Esophagus muscularis mucosa (tissue), 4 donors: ENCODE measurements at places on chromosomes 11 and 22.

DNA sequence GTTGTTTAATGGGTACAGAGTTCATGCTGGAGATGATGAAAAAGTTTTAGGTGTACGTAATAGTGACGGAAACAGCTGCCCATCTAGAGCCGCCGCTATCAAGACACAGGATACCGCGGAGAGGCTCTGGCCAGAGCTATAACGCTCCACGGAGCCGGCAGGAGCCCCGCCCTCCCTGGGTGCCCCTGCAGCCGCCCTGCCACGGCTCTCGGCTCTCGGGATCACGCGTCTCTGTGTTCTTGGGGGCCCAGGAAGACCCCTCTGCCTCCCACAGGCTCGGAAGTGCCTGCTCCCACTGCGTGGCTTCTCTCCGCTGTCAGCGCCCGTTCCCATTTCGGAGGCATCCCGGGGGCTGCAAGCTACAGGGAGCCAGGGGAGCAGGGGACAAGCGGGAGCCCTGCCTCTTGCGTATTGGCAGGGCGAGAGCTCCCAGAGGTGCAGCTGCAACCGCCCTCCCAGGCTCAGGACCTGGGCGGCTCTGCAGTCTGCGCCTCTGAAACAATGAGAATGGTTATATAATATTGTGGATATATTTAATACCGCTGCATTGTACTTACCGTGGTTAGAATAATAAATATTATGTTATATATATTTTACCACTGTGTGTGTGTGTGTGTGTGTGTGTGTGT lies 13.7 kb downstream of the GLYATL2 start:
- H3K27me3 ChIP-seq, result no peaks in the 10 kb centered on the region
- no peak for DNase-seq
- no peak overlapping the region for H3K27ac ChIP-seq
- no peaks in the 10 kb centered on the region for H3K36me3 ChIP-seq
- H3K4me3 ChIP-seq, result no peak overlapping the region
- H3K4me1 ChIP-seq, result no peaks in the 10 kb centered on the region

GRCh38 chr11:118007040-118007439 lies 20.8 kb downstream of the IL10RA start:
- peak; percentile 84 for DNase-seq
- H3K27me3 ChIP-seq, result no peaks in the 10 kb centered on the region
- H3K27ac ChIP-seq, result no peak overlapping the region

GRCh38 chr22:29147331-29147899 lies 58.3 kb upstream of the EMID1 start:
- peaks cover 27% of the 10 kb centered on the region for H3K4me1 ChIP-seq
- peaks cover 3% of the 10 kb centered on the region for H3K36me3 ChIP-seq
- no peak for DNase-seq

GRCh38 chr11:64268893-64269539 lies 15.4 kb downstream of the BAD start:
- peaks cover 36% of the 10 kb centered on the region for H3K36me3 ChIP-seq
- peak overlapping the region; percentile 98 for H3K27ac ChIP-seq
- H3K27me3 ChIP-seq, result no peaks in the 10 kb centered on the region
- peak overlapping the region; percentile 70 for H3K4me3 ChIP-seq
- DNase-seq, result no peak
- peaks cover 37% of the 10 kb centered on the region for H3K4me1 ChIP-seq

GRCh38 chr11:62125881-62126280 lies 2.1 kb downstream of the INCENP start:
- DNase-seq, result no peak
- H3K4me1 ChIP-seq, result peaks cover 11% of the 10 kb centered on the region
- peaks cover 12% of the 10 kb centered on the region for H3K36me3 ChIP-seq
- no peak overlapping the region for H3K4me3 ChIP-seq
- no peak overlapping the region for H3K27ac ChIP-seq
- H3K27me3 ChIP-seq, result no peaks in the 10 kb centered on the region
